ENCODE measurements at places on chromosomes 16 and 17. TPM values are rescaled to one million over a fixed set of nuclear protein-coding genes. Genes with fewer than 3 reads are reported as not detected.

NPIPB13 gene
- total RNA-seq = 1.8 TPM

CD300H gene
- not detected for total RNA-seq

OR4D2 gene
- total RNA-seq = not detected

NPIPA2 gene
- total RNA-seq = not detected

ABCC11 gene
- not detected for total RNA-seq

CEP295NL gene
- total RNA-seq = 0.89 TPM

TXNL4B gene
- total RNA-seq = 7.1 TPM

DNASE1L2 gene
- total RNA-seq = 1.2 TPM

SGCA gene
- total RNA-seq = 2.1 TPM

TBC1D3K gene
- total RNA-seq = not detected

HBZ gene
- total RNA-seq = not detected

PTX4 gene
- total RNA-seq = not detected

SRR gene
- total RNA-seq = 12.7 TPM

CYB5B gene
- total RNA-seq = 61.8 TPM

KRTAP2-1 gene
- not detected for total RNA-seq

CIITA gene
- not detected for total RNA-seq

HES7 gene
- not detected for total RNA-seq

SLC5A11 gene
- not detected for total RNA-seq

NPIPB8 gene
- total RNA-seq = not detected

GPS1 gene
- 90.3 TPM for total RNA-seq

HCRT gene
- not detected for total RNA-seq

NEUROD2 gene
- total RNA-seq = not detected

CFAP97D1 gene
- not detected for total RNA-seq

KRTAP4-5 gene
- not detected for total RNA-seq

AXIN2 gene
- total RNA-seq = 0.97 TPM

NPIPA1 gene
- 63.5 TPM for total RNA-seq

KIF18B gene
- total RNA-seq = 3.2 TPM

HIC1 gene
- 67.7 TPM for total RNA-seq

C1QL1 gene
- total RNA-seq = not detected

ZG16B gene
- total RNA-seq = not detected

KIF2B gene
- not detected for total RNA-seq

All from smooth muscle cell of the umbilical artery (primary cell).